ENCODE measurements at places on chromosomes 12 and 14.

- DNase-seq, result no peak
These were observed 292.6 kb downstream of the C12orf75 start for GRCh38 chr12:105622846-105623736.

DNA sequence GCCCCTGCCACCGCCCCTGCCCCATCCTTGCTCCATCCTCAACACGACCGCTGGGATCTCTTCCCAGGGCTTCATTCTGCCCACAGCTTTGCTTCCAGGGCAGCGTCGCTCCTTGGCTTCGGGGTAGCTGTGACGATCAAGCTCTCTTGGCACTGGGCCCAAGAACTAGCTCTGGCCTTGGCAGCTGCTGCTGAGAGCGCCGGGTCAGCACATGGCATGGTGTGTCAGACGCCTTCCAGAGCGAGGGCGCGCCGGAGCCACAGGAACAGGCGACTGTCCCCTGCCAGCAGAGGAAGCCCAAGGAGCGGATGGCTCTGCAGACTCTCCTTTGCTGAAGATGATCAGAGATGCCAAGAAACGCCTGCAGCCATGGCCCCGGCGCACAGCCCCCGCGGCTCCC lies 15.9 kb downstream of the RAB35 start:
- DNase-seq, result no peak

DNA sequence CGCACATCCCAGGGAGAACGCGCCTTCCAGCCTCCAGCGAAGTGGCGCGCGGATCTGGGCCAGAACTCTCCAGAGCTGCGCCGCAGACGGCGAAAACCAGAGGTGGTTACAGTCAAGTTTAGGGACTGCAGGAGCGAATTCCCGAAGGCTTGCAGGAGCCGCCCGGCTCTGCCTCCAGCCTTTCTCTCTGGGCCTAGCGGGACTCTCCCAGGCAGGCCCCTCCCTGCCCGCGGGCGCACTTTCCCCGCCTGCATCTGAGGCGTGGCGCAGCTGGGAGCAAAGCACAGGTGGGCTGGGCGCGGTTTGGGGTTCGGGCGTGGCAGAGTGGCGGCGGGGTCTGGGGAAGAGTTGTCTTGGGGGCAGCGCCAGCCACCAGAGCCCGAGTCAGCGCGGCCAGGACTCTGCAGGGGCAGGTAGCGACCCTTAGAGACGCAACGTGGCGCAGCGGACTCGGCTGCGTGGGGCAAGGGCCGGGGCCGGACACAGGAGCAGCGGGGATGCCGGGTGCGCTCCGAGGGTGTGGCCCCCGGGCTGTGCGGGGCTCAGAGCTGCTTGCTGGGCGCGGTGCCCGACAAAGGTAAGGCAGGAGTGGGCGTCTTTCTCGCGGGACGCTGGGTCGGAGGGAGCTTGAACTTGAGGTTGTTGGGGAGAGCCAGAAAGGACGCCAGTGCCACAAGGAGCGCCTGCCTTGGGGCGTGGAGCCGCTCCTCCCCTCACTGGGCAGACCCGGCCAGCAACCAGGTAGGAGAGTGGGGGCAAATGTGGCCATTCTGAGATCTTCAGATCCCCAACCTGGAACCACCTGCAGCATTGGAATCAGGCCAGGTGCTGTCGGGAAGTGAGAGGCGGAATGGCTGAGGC lies 1126.0 kb downstream of the AACS start:
- no peak for DNase-seq

GRCh38 chr12:93008044-93008778 lies 79.1 kb upstream of the EEA1 start:
- no peak for DNase-seq

- no peak for DNase-seq
These were observed 7.8 kb downstream of the KMT5A start for GRCh38 chr12:123391546-123392343.

DNA sequence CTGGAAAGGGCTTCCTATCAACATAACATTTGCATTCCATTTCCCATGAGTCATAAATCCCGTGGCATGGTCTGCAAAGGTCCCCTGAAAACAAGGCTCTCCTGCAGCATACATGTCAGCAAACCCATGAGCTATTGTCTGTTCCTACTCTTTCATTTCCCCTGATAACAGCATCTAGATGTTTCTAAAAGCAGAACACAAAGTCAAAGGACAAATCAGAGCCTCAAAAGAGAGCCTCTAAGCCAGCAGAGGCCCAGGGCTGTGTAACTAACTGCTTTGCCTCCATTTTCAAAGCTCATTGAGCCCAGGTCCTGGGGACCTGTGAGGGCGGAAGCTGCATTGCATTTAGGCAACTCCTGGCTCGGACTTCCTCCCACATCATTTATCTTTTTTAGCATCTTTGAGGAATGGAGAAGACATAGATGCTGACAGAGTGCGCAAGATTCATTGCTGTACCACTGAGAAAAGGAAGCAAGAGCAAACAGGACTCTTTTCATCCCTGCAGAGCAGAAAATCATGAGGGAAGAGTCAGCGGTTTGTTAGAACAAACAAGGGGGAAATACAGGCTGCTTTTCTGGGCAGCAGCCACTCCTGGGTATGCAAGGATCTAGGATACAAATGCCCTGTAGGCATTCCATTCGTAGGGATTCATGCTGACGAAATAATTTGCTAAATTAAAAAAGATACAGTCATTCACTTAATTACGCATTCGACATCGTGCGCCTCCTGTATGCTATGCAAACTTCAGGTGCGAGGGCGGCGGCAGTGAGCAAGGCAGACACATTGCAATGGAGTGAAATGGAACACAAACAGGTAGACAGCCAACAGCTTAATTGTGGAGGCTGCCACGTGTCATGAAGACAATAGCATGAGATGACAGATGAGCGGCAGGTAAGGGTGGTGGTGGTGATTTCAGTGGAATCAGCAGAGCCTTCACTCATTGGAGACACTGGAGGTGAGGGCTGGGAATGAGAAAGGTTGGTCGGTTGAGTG lies 131.0 kb downstream of the TMEM132D start:
- DNase-seq, result no peak

- DNase-seq, result peak; percentile 16
These were observed 110.0 kb downstream of the CCDC60 start for GRCh38 chr12:119444462-119445044.

DNA sequence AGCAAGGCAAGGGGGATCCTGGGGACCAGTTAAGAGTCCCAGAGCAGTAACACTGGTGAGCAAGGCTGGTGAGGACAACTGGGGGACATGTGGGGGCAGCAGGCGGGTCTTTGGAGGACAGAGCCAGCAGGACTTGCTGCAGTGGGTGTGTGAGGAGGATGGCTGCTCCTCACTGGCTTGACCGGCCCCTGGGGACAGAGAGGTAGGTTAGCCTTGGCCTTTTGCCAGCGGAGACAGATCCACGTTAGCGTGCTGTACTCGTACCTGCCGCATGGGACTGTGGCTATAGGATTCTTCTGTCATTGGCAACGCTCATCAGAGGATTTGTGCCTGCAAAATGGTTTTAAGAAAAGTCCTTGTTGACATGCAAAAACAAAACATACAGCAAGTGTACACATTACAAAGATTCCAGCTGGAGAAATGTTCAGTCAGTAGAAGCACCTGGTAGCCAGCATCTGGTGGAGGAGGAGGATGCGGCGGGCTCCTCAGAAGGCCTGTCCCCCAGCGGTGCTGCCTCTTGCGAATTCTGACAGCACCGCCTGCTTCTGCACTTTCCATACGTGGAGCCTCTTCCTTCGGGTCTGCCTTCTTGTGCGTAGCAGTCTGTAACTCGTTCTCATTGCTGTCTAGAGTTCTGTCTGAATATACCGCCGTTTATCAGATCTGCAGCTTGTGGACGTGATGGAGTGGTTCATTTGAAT lies 91.3 kb downstream of the EP400 start:
- DNase-seq, result no peak

DNA sequence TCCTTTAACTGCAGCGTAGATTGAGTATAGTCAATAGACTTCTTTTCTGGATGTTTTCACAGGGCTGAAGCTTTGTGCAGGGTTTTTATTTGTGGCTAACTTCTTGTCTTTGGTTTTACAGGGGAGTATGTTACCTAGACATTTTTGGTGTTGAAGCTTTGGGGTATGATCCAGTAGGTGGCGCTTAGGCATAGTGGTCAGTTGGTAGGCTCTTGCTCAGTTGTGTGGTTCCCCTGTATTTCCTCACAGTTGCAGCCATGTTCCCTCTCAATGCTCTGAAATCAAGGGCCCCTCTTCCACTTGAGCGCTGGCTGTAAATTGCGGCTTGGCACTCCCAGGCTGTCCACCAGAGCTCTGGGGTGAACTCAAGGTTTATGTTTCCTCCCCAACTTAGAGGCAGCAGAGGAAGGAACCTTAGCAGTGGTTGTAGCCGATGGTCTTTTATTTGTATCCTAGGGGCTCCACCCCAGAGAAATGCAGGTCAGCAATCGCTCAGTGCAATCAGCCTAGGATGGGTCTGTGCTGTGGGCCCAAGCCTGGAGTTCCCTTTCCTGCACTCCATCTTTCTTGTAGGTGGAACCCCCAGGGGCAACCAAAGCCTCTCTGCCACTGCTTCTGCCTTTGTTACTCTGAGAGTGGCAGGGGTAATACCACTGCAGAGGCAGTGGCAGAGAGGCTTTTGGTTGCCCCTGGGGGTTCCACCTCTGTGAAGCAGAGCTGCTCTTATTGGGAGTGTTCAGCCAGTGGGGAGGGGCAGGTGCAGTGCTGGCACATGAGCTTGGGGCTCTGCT lies 55.1 kb downstream of the CMAS start:
- peak; percentile 89 for DNase-seq

GRCh38 chr14:103541709-103542604 lies 13.0 kb downstream of the TRMT61A start:
- DNase-seq, result no peak

DNA sequence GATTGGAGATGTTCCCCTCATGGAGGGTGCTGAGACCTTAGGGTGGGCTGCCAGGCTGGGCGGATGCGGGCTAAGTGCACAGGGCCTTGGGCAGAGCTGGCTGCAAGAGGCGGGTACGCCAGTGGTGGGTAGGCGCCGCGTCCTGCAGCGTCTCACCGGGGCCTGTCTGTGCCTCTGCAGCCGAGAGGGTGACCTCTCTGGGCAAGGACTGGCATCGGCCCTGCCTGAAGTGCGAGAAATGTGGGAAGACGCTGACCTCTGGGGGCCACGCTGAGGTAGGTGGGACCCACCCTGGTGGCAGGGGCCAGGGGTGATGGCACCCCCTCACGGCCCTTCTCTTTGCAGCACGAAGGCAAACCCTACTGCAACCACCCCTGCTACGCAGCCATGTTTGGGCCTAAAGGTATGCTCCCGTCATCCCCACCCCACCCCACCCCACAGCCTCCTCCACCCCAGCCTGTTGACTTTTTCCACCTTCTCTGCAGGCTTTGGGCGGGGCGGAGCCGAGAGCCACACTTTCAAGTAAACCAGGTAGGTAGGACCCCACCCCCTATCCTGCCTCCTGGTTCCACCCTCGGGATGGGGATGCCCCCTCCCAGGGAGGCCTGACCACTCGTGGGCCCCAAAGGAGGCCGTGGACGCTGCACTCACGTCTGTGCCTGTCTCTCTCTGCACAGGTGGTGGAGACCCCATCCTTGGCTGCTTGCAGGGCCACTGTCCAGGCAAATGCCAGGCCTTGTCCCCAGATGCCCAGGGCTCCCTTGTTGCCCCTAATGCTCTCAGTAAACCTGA lies 1.5 kb downstream of the CRIP1 start:
- DNase-seq, result no peak

GRCh38 chr12:6345319-6346091 lies 3.6 kb upstream of the TNFRSF1A start:
- DNase-seq, result peak; percentile 84

GRCh38 chr12:87952850-87953249 lies 76.4 kb downstream of the C12orf50 start:
- DNase-seq, result no peak

- DNase-seq, result no peak
These were observed 24.1 kb downstream of the OR6S1 start for GRCh38 chr14:20617138-20618003.

GRCh38 chr14:73887694-73888459 lies 1.2 kb downstream of the ZNF410 start:
- DNase-seq, result peak; percentile 7

DNA sequence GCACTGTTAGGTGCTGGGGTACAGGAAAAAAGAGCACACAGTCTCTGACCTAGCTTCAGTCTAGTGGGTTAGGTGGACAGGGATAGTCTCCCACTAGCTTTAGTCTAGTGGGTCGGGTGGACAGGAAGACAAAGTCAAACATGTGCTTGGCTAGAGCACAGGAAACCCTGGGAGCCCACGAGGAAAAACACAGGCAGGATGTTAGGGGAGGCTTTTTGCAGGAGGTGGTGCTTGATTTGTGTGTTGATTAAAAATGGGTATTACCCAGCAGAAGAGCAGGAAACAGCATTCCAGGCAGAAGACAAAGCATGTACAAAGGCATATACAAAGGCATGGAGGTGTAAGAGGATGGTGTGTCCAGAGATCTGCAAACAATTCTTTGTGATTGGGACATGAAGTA lies 23.3 kb downstream of the SLC38A2 start:
- DNase-seq, result no peak

GRCh38 chr12:116361414-116362223 lies 84.1 kb upstream of the MED13L start:
- no peak for DNase-seq

DNA sequence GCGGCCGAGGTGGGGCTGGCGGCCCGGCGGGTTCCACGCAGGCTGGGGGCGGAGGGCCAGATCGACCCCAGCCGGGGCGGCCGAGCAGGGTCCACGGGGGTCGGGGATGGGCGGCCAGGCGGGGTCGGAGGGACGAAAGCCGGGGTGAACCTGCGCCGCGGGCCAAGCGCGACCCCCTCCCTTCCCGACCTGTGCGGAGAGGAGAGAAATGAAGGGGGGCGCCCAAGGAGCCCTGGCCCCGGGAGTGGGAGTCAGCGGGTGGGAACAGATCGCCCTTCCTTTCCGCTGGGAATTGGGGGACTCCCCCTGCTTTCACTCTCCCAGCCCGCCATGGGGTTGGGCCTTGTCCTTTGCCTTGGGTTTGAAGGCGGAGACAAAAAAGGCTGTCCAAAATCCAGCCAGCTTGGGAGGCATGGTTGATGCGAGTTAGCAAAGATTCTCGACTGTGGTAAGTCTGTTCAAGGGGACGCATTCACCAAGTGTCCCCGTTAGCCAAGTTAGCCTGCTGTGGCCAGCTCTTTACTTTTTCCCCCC lies 559 bp upstream of the CKAP4 start:
- peak; percentile 60 for DNase-seq

DNA sequence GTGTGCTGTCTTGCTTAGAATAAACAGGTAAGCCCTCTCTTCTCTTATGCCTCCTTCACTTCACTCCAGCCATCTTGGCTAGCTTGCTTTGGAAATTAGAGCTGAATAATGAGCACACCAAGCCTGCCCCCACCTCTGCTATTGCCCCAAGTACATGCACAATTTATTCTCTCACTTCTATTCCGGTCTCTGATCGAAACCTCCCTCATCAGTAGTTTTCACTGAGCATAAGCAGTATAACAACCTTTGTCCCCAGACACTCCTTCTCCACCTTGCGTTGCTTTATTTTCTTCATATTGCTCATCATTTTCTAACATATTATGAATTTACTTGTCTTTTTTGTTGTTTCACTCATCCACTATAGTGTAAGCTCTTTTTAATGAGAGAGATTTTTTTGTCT lies 253.4 kb downstream of the GXYLT1 start:
- DNase-seq, result no peak

DNA sequence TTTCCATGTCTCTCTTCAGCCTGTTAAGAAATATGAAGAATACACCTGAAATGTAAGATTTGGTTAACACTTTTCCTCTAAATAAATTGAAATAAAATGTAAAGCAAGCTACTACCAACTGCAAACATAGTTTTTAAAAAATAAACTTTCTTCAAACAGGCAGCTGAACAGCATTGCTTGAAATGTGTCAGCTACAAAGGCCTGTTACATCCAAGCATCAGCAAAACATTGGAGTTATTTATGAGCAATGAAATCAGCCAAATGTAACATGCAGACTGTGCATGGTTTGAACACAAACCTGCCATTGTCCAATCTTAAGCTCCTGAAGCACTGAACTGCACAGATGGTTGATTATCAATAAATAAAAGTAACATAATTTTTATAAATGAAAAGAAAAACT lies 291.3 kb downstream of the ACSS3 start:
- DNase-seq, result no peak

GRCh38 chr12:4269279-4269991 lies 4.1 kb upstream of the CCND2 start:
- peak; percentile 72 for DNase-seq
